Activated CD8-positive, alpha-beta memory T cell treated with anti-CD3 and anti-CD28 coated beads, Interleukin-2, amount 10 ng/mL, durations not matched to agents 7 days and 5 days (primary cell): ENCODE measurements at places on chromosomes 2 and 18. TPM values are rescaled to one million over a fixed set of nuclear protein-coding genes. Genes with fewer than 3 reads are reported as not detected.

DNA sequence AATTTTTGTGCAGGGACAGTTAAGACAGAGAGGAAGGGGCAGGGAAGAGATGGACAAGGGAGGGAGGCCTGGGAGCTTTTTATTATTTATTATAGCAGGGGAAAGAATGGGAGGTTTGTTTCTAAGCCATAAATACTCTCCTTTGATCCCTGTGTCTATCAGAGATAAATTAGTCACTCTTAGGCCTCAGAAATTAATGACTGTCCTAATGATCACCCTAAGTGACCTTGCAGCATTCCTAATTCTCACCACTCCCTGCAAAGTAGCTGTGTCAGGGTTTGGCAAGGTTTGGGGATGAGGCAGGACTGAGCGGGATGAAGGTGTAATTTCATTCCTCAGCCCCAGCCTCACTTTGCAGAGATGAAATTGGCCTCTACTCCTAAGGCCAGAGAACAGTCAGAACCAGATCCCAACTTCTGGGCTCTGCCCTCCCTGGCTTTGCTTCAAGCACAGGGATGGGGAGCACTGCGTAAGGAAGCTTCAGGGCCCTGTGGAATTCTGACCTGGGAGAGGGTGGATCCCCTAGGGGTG, 95.0 kb downstream of the TMEM17 start:
- H3K27me3 ChIP-seq: no peaks in the 10 kb centered on the region
- no peak overlapping the region for H3K4me3 ChIP-seq
- H3K4me1 ChIP-seq: peaks cover 25% of the 10 kb centered on the region
- no peak overlapping the region for H3K27ac ChIP-seq

DNA sequence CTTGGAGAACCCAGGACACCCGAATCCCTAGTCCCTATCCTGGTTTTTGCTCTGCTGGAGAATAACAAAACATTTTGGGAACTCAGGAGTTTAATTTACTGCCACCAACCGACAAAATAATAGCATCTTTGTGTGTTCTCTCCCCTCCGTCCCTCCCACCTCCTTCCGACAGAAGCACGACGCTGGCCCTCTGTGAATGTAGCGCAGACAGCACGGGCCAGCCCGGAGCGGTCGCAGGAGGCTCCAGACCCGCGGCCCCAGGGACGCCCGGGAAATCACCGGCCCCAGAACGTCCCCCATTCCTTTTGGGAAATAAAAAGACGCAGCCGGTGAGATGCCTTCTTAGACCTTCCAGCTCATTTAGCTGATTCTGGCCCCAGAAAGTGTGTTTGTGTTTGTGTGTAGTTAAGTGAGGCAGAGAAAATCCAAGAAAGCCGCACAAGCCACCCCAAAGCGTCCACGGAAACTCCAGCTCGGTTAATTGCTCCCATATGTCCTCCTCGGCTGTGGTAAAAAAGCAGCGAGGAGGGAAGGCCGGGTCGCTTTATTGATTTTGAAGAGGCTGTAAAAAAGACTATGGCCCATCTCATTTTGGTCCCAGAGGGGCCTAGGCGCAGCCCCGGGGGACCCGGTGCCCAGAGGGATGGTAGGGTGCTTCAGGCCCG, 577 bp upstream of the TANC1 start:
- no peak overlapping the region for H3K4me3 ChIP-seq
- H3K4me1 ChIP-seq: peaks cover 16% of the 10 kb centered on the region
- no peak overlapping the region for H3K27ac ChIP-seq
- peaks cover 74% of the 10 kb centered on the region for H3K27me3 ChIP-seq
- no peaks in the 10 kb centered on the region for H3K36me3 ChIP-seq

GRCh38 chr2:177188482-177189469, 23.8 kb upstream of the HNRNPA3 start:
- no peak for DNase-seq
- peaks cover 2% of the 10 kb centered on the region for H3K36me3 ChIP-seq
- H3K27ac ChIP-seq: no peak overlapping the region
- no peaks in the 10 kb centered on the region for H3K27me3 ChIP-seq
- no peak overlapping the region for H3K4me3 ChIP-seq

GRCh38 chr2:238220892-238221521, 17.5 kb upstream of the ILKAP start:
- no peaks in the 10 kb centered on the region for H3K4me1 ChIP-seq
- DNase-seq: no peak
- H3K36me3 ChIP-seq: no peaks in the 10 kb centered on the region
- H3K27me3 ChIP-seq: no peaks in the 10 kb centered on the region
- no peak overlapping the region for H3K4me3 ChIP-seq

The HMSD gene
- total RNA-seq: 5.5 TPM

DNA sequence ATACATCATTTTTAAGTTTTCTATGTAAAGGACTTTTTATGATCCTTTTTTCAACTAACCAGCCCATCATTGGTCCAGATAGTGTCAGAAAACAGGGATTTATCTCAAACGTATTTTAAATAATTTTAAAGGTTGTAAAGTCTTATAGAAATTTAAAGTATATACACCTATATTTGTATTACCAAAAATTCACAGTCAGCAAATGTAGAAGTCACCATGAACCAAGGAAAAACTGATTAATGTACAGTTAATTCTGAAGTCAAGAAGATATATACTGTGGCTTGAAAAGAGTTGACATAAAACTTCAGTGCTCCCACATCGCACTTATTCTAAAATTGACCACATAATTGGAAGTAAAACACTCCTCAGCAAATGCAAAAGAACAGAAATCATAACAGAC, 52.4 kb upstream of the MAP2 start:
- DNase-seq: no peak
- H3K4me3 ChIP-seq: no peak overlapping the region
- H3K36me3 ChIP-seq: no peaks in the 10 kb centered on the region
- H3K4me1 ChIP-seq: no peaks in the 10 kb centered on the region
- no peak overlapping the region for H3K27ac ChIP-seq
- H3K27me3 ChIP-seq: no peaks in the 10 kb centered on the region

GRCh38 chr2:231395188-231396057, at the start of gene B3GNT7:
Gene B3GNT7 (plus strand): TSS chr2:231395710. CDS start chr2:231395804, 94 bp downstream.
- H3K4me3 ChIP-seq: peak within 1 kb of the TSS; percentile 76
- no peak for DNase-seq
- peak within 1 kb of the TSS; percentile 97 for H3K27ac ChIP-seq
- peaks cover 33% of the 10 kb centered on the region for H3K4me1 ChIP-seq

GRCh38 chr2:40513201-40513600, 61.3 kb upstream of the SLC8A1 start:
- H3K27me3 ChIP-seq: no peaks in the 10 kb centered on the region
- H3K4me3 ChIP-seq: no peak overlapping the region
- H3K4me1 ChIP-seq: no peaks in the 10 kb centered on the region
- no peak overlapping the region for H3K27ac ChIP-seq

GRCh38 chr2:241777686-241778627, 1.3 kb downstream of the GAL3ST2 start:
- H3K4me3 ChIP-seq: no peak overlapping the region
- H3K27me3 ChIP-seq: no peaks in the 10 kb centered on the region
- H3K36me3 ChIP-seq: peaks cover 3% of the 10 kb centered on the region
- peak; percentile 37 for DNase-seq
- H3K27ac ChIP-seq: no peak overlapping the region

DNA sequence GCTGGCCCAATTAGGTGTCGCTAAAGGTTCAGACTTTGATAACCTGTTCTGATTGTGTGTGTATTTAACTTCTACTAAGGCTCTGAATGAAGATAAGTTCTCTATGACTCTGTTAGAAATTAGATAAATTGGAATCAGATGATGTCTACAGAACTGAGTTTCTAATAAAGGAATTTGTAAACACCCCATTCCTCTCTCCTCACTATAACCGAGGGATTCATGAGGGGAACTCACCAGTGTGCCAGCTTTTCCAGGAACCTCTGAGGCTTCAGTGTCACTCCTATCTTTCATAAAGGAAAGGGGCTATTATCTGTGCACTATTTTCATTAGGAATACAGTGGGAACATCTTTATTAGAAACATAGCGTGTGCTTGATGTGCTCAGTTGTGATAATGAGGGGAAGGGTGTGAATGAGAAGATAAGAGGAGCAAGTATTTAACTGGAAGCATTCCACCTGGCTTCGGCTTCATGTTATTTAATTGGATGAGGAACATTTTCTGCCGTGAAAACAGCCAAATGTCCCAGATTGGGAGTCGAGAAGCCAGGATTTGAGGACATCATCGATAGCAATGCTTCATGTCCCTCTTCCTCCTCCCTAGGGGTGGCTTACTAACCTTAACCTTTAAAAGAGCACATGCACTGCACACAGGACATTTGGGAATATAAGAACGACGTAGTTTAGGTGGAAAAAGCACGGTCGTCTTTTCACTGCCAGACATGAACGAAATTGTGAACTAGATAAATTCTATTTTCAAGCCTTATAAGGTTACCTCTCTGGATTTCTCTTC, 84.8 kb upstream of the TCF4 start:
- no peaks in the 10 kb centered on the region for H3K4me1 ChIP-seq
- no peaks in the 10 kb centered on the region for H3K36me3 ChIP-seq
- H3K4me3 ChIP-seq: no peak overlapping the region
- no peak for DNase-seq
- H3K27ac ChIP-seq: no peak overlapping the region

GRCh38 chr18:58776084-58776483, 88.6 kb upstream of the ZNF532 start:
- no peak overlapping the region for H3K27ac ChIP-seq
- DNase-seq: no peak
- H3K4me1 ChIP-seq: peaks cover 1% of the 10 kb centered on the region
- H3K36me3 ChIP-seq: no peaks in the 10 kb centered on the region
- peaks cover 14% of the 10 kb centered on the region for H3K27me3 ChIP-seq

DNA sequence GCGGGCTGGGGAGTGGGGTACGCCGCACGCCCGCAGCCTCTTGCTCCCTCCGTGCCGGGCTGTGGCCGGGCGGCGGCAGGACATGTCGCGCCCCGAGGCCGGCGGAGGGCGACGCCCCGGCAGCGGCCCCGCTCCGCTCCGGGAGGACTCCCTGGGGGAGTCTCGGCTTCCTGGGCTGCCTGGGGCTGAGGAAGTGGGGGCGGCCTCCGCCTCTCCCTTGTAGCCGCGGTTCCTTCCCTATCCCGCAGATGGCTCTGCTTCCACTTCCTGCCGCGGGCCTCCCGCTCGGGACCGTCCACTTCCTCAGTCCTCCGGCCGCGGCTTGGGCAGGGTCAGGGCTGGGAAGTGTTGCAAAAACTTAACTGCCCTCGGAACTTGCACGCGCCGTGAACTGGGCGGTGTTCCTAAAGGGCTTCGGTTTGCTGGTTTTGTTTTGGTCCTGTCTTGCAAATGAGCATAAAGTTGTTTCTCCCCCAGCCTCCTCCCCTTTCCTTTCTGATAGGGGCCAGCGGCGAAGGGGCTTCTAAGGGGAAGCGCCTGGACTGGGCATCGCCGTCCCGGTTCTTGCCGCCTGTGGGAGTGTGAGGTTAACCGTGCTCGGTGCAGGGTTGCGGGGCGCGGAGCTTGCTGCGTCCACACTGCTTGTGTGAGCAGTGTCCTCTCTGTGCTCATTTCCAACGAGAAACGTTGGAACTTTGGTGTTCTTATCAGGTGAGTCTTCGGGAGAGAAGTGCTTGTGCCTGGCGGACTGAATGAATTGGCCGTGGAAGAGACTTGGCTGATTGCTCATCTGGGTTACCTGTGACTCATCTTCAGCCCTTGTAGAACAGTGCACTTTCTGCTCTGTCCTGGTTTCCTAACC, 600 bp downstream of the RALB start:
- peaks cover 14% of the 10 kb centered on the region for H3K27me3 ChIP-seq
- peaks cover 58% of the 10 kb centered on the region for H3K4me1 ChIP-seq
- H3K36me3 ChIP-seq: peaks cover 25% of the 10 kb centered on the region
- H3K4me3 ChIP-seq: peak overlapping the region; percentile 98

GRCh38 chr2:178589335-178589734, 109.1 kb downstream of the PLEKHA3 start:
- H3K36me3 ChIP-seq: peaks cover 13% of the 10 kb centered on the region
- no peaks in the 10 kb centered on the region for H3K27me3 ChIP-seq
- H3K27ac ChIP-seq: no peak overlapping the region
- H3K4me1 ChIP-seq: no peaks in the 10 kb centered on the region
- H3K4me3 ChIP-seq: no peak overlapping the region
- no peak for DNase-seq

The CABYR gene
- 1.2 TPM for total RNA-seq

DNA sequence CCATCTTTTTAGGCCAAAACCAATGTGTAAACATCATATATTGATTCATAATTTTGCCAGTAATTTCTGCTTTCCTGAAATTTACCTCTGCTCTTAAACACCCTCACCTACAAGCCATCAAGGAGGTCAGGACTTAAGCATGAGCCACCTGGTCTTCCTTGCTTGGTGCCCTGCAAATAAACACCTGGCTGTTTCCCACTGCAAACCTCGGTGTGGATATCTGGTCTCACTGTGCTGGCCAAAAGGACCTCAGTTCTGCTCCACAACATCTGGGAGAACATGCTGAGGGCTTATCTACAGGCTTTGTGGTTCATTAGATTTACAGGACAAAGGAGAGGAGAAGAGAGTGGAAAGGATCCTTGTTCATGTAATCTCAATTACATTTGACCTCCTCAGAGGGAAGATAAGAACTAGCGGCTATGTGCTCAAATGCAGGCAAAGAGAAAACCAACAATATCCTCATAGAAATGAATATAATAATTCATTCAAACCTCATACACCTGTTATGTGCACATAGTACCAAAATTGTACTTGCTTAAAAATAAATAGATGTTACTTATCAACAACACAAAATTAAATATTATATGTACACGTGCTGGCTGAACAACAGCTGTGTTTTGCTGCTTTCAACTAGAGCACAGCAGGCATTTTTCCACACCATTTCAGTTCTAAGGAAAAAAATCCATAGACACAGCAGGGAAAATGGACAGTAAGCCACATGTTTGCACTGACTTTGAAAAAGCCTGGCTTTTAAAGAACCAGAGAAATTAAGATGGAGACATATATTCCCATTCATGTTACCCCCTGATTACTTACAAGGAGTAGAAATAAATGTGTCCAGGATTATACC, 465.1 kb downstream of the LPIN1 start:
- H3K36me3 ChIP-seq: no peaks in the 10 kb centered on the region
- no peaks in the 10 kb centered on the region for H3K27me3 ChIP-seq
- H3K27ac ChIP-seq: no peak overlapping the region
- H3K4me3 ChIP-seq: no peak overlapping the region
- DNase-seq: no peak
- H3K4me1 ChIP-seq: no peaks in the 10 kb centered on the region
